ENCODE measurements at places on chromosomes 3 and 15. TPM values are rescaled to one million over a fixed set of nuclear protein-coding genes. Genes with fewer than 3 reads are reported as not detected.
A peak's percentile ranks its signal among the peaks of the same experiment; 100 is the strongest.

DNA sequence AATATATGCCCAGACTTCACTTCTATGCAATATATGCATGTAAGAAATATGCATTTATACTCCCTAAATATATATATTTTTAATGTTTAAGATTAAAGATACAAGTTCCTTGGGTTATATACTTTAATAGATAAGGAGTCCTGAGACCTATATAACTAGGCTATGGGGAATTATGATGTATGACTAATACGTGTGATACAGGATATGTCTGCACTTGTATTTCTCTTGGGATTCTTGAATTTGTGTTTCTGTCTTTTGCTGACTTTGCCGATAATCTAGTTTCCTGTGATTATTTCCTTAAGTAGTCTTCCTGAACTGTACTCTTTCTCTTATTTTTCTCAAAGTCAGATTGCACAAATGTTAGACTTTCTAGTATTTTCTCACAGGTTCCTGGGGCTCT is 109.6 kb downstream of the PIK3CB start:
- DNase-seq = peak; percentile 28

SKOR1 gene
- 0.02 TPM for polyA plus RNA-seq

SUSD5 gene
- polyA plus RNA-seq = 0.36 TPM

RBM5 gene
- polyA plus RNA-seq = 59.5 TPM

CRYGS gene
- 1.1 TPM for polyA plus RNA-seq
